ENCODE measurements at places on chromosomes 12 and 14. TPM values are rescaled to one million over a fixed set of nuclear protein-coding genes. Genes with fewer than 3 reads are reported as not detected.

Gene BHLHE41
- not detected for total RNA-seq

Gene DACT1
- total RNA-seq = 25.6 TPM

Gene LAG3
- 4.0 TPM for total RNA-seq

Gene KCNMB4
- 0.76 TPM for total RNA-seq

Gene CCDC196
- not detected for total RNA-seq

Gene CDC42BPB
- total RNA-seq = 0.58 TPM

Measured in activated naive CD4-positive, alpha-beta T cell treated with anti-CD3 and anti-CD28 coated beads, Interleukin-2, amount 10 ng/mL, durations not matched to agents 5 hours and 36 hours (primary cell).